ENCODE measurements at places on chromosomes 1 and 21.

GRCh38 chr1:18316764-18317163, 164.0 kb upstream of the KLHDC7A start:
- no peak for DNase-seq

- no peak for DNase-seq
Measured at GRCh38 chr1:230173187-230173975, 106.3 kb downstream of the GALNT2 start.

- DNase-seq = no peak
Measured at GRCh38 chr21:18524097-18524880, 120.7 kb upstream of the TMPRSS15 start.

DNA sequence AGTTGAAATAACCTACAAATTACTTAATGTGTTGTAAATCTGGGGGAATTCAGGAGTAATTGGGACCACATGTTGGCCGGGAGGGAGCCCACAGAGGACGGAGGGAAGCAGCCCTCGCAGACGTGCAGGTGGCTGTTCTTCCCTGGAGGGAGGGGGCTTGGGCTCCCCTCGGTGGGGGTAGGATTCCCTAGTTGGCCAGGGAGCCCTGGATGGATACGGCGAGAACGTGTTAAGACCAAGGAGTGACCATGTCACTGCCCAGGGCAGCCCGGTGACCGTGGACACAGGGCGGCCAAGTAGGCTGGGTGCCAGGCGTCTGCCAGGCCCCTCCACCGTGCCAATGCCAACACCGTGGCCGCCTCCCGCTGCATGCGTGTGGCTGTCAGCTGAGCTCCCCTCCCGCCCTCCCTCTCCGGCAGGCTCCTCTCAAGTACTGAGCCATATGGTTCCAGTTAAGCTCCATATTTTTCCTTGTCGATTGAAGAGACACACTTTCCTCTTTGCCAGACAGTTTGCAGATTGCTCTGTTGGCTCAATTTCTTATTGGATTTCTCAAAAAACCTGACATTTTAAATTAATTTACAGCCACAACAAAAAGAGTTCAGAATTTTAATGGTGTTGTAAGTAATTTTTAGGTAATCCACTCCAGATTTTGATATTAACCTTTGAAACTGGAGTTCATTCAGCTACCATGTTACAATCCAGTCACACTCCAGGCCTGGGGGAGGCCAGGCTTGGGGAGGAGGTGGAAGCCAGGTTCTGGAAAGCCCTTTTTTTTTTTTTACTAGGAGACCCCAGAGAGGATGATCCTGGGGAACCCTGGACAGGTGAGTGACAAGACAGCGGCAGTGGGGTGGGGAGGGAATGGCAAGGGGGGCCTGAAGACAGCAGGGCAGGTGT, 71.2 kb downstream of the CASZ1 start:
- no peak for DNase-seq

GRCh38 chr1:10613861-10614260, 139.1 kb downstream of the PEX14 start:
- no peak for DNase-seq
